ENCODE measurements at places on chromosomes 1 and 21.
A peak's percentile ranks its signal among the peaks of the same experiment; 100 is the strongest.

- peaks cover 27% of the 10 kb centered on the region for H3K4me1 ChIP-seq
- DNase-seq, result peak; percentile 79
- H3K4me3 ChIP-seq, result no peak overlapping the region
- no peaks in the 10 kb centered on the region for H3K27me3 ChIP-seq
Observed at GRCh38 chr1:241985787-241986186, 13.1 kb downstream of the MAP1LC3C start.

GRCh38 chr1:106956721-106957120 lies 99.8 kb upstream of the PRMT6 start:
- no peak for DNase-seq
- H3K27me3 ChIP-seq, result no peaks in the 10 kb centered on the region
- H3K4me3 ChIP-seq, result no peak overlapping the region
- no peaks in the 10 kb centered on the region for H3K36me3 ChIP-seq
- no peaks in the 10 kb centered on the region for H3K4me1 ChIP-seq

DNA sequence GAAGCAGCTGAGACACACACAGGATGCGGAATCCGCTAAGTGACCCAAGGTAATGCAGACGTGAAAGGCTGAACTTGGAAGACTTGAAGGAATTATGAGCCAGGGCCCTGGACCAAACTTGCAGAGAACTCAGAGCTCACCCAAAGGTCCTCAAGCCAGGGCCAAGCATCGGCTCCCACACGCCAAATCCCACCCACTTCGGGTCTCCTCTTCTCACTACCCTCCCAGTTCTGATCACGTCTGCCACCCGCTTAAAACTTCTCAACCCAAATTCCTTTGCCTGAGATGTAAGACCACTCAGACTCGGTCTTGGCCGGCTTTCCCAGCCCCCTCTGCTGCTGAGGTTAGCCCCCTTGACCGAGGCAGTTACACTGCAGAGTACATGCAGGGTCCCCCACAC lies 130.1 kb downstream of the PSMG1 start:
- no peaks in the 10 kb centered on the region for H3K36me3 ChIP-seq
- no peak overlapping the region for H3K4me3 ChIP-seq
- H3K27me3 ChIP-seq, result no peaks in the 10 kb centered on the region
- no peak overlapping the region for H3K27ac ChIP-seq
- DNase-seq, result no peak

DNA sequence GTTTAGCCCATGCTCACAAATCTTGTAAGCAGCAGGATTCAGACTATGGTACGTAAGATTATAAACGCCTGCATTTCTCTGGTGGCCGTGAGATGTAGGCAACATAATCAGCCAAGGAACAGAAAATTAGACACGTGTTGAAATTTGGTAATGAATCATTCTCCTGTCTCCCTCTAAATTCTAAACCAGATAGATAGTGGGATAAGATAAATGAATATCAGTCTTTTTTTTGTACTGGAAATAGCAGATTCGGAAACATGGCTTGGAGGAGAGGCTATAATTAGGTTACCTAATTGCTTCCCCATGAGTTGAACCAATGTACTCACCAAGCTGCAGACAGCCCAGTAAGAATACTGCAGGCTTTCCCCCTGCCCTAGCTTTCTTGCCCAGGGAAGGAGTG lies 172.3 kb downstream of the TGFB2 start:
- H3K36me3 ChIP-seq, result no peaks in the 10 kb centered on the region
- no peak overlapping the region for H3K4me3 ChIP-seq
- peaks cover 6% of the 10 kb centered on the region for H3K4me1 ChIP-seq
- no peak overlapping the region for H3K27ac ChIP-seq
- H3K27me3 ChIP-seq, result no peaks in the 10 kb centered on the region

DNA sequence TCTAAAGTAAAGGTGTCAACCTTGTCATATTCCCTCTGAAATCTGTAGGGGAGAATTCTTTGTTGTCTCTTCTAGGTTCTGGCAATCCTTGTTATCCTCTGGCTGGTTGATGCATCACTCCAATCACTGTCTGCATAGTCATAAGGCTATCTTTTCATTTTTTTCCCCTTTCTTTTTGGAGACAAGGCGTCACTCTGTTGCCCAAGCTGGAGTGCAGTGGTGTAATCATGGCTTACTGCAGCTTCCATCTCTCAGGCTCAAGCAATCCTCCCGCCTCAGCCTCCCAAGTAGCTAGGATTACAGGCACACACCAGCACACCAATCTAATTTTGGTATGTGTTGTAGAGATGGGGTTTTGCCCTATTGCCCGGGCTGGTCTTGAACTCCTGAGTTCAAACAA lies 12.9 kb downstream of the DPYD start:
- peaks cover 14% of the 10 kb centered on the region for H3K4me1 ChIP-seq
- H3K27ac ChIP-seq, result no peak overlapping the region
- no peak overlapping the region for H3K4me3 ChIP-seq
- no peaks in the 10 kb centered on the region for H3K36me3 ChIP-seq
- no peak for DNase-seq

- H3K4me3 ChIP-seq, result no peak overlapping the region
- H3K4me1 ChIP-seq, result peaks cover 2% of the 10 kb centered on the region
- H3K27ac ChIP-seq, result no peak overlapping the region
- no peaks in the 10 kb centered on the region for H3K27me3 ChIP-seq
- DNase-seq, result no peak
Observed at GRCh38 chr1:183827801-183828200, 22.9 kb downstream of the RGL1 start.
